ENCODE measurements at places on chromosomes 6 and 20.

GRCh38 chr20:63554361-63555278, 661 bp downstream of the FNDC11 start:
- no peak for DNase-seq

DNA sequence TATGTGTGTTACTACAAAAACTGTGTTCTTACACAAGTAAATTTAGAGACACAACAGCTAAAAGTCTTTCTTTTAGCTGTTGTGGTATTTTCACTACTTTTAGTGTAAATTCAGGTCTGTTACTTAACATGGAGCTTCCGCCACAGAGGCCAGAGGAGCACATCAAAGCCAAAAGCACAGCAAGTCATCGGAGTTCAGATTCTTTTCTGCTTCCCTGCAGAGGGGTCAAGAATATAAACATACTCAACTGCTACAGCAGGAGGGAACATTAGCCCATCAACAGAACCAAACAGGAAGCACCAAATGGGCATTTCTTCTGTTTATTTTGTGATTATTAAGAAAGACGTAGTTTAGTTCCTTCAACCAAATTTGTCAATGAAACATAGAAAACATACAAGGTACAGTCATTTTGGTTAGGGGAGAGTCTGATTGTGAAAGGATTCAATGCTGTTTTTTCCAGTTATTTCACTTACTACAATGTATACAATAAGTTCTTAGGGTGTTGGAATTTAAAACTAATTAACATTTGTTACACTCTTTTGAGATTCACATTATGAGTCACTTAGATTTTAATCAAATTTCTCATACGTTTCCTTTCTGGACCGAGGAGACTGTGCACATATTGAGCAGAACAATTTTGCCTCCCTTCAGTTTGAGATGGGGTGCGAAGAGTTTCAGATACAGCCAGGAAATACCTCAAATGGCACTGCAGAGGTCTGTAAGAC, 42.8 kb upstream of the DSE start:
- no peak for DNase-seq

GRCh38 chr6:18177286-18177965, 22.2 kb downstream of the KDM1B start:
- DNase-seq: no peak

- peak; percentile 69 for DNase-seq
Observed at GRCh38 chr20:57092112-57092899, 174.1 kb downstream of the BMP7 start.

- no peak for DNase-seq
Observed at GRCh38 chr20:48843057-48843806, 15.4 kb upstream of the PREX1 start.

DNA sequence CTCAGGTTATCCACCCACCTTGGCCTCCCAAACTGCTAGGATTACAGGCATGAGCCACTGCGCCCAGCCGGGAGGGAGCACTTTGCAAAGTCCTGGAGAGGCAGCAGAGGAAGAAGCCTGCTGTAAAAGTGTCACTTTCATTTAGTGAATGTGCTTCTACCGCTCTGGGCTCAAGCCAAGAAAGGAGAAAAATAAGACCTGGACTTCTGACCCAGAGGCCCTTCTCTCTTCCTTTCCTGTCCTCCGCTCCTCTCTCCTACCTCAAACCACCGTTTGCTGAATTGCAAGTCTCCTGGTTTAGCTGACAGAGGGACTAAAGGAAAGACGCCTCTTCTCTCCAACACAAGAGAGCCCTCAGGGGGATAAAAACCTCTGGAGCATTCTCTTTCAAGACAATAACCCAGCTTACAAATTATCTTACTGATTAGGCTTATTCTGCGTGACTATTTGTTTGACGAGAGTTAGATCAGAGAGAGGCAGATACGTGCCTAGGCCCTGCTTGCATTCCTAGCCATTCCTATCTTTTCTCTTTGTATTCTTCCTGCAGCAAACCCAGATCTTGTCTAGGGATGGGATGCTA, 84.2 kb upstream of the SLC22A23 start:
- no peak for DNase-seq

- DNase-seq: no peak
Observed at GRCh38 chr6:35471836-35472345, 3.7 kb downstream of the RPL10A start.

- peak; percentile 84 for DNase-seq
Observed at GRCh38 chr6:30091577-30092381, 16.2 kb upstream of the RNF39 start.

DNA sequence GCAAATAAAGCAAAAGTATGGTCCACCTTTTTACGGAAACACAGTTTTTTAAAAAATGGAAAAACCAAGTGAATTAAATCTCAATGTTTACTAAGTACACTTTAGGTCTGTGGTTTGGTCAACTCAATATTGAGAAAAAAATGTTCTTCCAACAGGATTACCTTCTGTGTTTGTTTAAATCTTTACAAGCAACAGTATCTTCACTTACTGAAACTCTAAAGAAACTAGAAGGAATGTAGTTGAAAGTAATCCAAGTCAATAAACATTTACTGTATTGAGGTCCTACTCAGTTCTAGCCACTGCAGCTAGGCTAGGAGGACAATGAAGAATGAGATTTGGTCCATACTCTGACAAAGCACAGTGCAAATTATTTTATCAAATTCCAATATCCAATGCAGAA, 80.1 kb downstream of the ASCC3 start:
- DNase-seq: no peak

DNA sequence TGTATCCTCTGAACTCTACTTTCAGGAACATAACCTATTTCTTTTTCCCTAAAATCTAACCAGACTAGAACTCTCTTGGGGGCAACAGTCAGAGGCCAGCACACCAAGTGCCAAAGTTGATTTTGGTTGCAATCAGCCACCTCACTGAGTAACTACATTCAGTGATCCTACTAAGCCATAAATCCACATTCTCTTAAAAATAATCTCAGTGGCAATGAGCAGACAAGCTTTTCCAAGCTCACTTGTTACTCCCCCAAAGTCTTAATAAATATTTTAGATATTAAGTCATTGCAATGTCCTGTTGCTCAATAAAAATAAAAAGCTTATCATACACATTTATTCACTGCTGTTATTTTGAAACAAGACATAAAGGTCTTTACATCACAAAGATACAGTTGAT, 9.8 kb downstream of the RGS17 start:
- DNase-seq: no peak

DNA sequence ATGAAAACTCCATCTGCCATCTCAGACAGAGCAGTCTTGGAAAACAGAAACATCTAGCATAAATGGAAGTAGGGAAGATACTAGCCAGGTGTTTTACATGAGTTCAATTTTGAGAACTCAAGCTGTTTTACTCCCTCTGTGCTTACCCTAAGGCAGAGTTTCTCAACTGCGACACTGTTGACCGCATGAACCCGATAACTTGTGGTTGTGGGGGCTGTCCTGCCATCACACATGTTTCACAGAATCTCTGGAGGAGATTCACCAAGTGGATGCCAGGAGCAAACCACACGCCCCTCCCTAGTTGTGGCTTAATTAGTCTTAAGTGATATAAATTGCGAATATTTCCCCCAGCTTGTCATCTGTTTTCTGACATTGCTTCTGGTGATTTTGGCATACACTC, 2.3 kb upstream of the SERPINB6 start:
- DNase-seq: no peak

DNA sequence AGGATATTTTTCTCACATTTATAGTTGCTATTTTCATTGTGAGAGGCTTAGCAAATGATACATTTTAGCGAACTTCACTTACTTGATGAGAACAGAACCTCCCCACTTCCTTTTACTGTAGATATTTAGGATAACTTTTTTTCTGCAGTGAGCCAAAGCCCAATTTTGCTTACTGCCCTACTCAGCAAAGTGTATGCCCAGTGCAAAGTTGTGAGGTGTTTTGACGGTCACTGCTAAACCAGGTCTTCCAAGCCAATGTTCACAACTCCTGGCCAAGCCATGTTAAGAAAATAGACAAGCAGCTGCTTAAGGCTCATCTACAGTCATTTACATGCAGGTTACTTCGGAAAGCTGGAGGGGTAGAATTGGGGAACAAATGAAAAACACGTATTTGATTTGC, 144.8 kb downstream of the ADGRG6 start:
- DNase-seq: no peak

GRCh38 chr6:80550281-80550680, 443.8 kb downstream of the BCKDHB start:
- no peak for DNase-seq

- DNase-seq: no peak
Observed at GRCh38 chr6:44289726-44290260, 19.5 kb downstream of the TMEM151B start.

GRCh38 chr20:38536310-38536709, 44.7 kb upstream of the ADIG start:
- DNase-seq: no peak

- no peak for DNase-seq
Observed at GRCh38 chr6:307065-307814, 15.0 kb downstream of the DUSP22 start.

DNA sequence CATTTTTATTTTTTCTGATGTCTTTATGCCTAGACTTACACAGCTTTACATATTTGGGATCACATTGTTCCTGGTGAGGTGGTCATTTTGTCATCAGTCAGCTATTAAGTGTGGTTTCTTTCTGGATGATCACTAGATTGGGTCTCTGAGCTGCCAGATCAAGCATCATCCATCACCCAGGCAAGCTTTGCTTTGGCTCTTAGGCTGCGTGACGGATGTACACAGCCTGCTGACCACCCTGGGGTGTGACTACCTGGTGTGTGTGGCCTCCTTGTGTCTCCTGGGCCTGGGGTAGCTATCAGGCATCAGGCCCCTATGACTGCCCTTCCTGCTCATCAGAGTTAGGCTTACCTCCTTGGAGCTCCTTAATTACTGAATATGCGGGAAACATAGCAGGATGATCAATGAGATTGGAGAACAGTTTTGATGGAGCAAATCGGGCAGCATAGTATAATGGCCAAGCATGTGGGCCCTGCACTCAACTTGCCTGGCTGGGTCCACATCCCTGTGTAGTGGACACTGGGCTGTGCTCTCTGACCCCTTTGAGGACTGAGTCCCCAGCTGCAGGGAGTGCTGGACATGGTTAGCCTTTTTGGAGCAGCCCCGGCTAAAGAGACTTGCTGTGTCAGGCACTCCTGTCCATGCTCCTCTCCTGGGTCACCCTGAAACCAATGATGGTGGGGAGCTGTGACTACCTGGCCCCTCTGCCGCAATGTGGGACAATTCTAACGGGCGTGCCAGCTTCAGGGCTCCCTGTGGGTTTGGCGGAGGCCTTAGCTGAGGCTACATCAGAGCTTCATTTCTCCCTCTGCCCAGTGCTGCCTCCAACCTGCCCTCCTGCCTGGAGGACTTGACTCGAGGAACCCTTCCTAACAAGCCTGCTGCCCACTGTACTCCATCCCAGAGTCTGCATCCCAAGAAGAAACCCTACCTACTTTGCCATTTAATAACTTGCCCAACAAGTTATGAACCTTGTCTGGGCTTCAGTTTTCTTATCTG, 8.2 kb downstream of the DAAM2 start:
- no peak for DNase-seq

GRCh38 chr20:32113591-32114260, 4.2 kb downstream of the TM9SF4 start:
- DNase-seq: no peak

GRCh38 chr20:34517114-34517505, 888 bp downstream of the DYNLRB1 start:
- no peak for DNase-seq

- no peak for DNase-seq
Observed at GRCh38 chr20:43586641-43587040, 4.1 kb upstream of the IFT52 start.

- no peak for DNase-seq
Observed at GRCh38 chr20:31861135-31861384, 9.3 kb downstream of the DUSP15 start.

DNA sequence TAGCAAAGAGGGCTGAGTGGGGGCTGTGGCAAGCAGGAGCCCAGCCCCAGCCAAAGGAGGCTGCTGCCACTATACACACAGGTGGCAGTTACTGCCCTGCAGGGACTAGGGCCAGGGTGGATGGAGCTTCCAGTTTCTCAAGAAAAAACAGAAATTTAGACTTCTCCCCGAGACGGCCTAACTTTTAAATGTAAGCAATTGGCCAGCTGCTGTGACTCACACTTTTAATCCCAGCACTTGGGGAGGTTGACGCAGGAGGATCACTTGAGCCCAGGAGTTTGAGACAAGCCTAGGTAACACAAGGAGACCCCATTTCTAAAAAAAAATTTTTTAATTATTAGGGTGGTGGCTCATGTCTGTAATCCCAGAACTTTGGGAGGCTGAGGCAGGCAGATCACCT, 98.2 kb upstream of the NFATC2 start:
- DNase-seq: no peak

- peak; percentile 62 for DNase-seq
Observed at GRCh38 chr6:168609914-168610490, 169.0 kb downstream of the SMOC2 start.

DNA sequence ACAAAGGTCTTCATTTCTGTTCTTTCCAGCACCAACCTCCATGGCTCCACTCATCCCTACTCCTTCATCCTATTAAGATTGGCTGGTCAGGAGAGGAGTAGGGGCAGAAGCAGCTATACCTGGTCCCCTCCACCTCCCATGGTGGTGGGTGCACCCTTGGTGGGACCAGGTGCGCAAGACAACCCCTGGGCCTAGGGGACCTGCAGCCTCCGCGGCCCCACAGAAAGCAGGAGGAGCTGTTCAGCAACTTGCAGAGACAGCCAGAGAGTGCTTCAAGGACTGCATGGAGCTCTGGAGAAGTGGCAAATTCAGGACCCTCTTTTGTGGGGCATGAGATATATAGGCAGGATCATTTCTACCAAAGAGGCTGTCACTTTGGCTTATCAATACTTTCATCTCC, 9.8 kb downstream of the ULBP2 start:
- no peak for DNase-seq

- no peak for DNase-seq
Observed at GRCh38 chr6:90574610-90575009, 12.3 kb downstream of the MAP3K7 start.

- DNase-seq: peak; percentile 49
Observed at GRCh38 chr6:34390531-34391472, 1.7 kb downstream of the NUDT3 start.

- no peak for DNase-seq
Observed at GRCh38 chr6:134070271-134070670, 17.8 kb upstream of the SLC2A12 start.

DNA sequence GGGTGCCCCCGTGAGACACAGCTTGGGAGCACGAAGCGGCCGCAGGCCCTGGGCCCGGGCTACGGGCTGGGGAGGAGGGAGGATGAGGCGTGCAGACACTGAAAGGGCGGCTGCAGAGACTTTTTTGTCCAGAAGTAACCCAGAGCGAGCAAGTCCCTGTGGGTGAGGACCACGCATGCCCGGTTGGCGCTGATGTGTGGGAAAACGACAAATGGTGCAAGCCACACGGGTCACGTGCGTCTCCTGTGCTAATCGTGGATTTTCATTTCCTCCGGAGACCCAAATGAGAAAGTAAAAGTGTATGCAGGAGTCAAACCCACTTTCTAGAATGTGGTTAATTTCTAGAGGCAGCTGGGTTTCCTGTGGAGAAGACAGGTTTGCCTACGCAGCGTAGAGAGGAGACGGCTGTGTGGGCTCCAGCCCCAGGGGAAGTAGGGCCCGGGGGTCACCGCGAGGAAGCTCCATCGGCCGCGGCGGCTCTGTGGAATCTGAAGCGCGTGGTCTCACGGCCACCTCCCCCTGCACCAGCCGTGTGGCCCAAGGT, 19.0 kb downstream of the DLL1 start:
- no peak for DNase-seq

GRCh38 chr6:141719476-141719875, 413.2 kb upstream of the GJE1 start:
- DNase-seq: no peak

GRCh38 chr6:110526726-110527125, 50.3 kb upstream of the SLC22A16 start:
- no peak for DNase-seq

- no peak for DNase-seq
Observed at GRCh38 chr6:52981222-52981900, 13.7 kb downstream of the GSTA4 start.

GRCh38 chr6:133730881-133731280, 158.0 kb upstream of the TCF21 start:
- no peak for DNase-seq

Data from Peyer's patch (tissue), 4 donors.